T-helper 22 cell (primary cell): ENCODE measurements at places on chromosomes 5 and 9.

DNA sequence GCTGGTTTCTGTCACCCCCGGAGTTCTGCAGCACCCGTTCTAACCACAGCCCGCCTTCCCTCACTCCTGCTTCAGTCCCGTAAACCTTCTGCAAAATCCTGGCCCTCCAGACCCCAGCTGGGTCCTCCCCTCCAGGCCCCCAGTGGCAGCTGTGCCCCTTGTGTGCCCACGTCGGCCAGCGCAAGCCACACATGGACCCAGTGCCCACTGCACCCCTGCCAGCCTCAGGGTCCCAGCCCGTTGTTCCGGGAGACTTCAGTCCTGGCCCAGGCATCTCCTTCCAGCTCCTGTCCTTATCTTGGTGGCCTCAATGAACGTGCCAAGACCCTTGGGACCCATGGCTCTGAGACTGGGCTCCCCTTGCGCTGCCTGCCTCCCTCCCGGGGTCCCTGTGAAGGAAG is 43.2 kb downstream of the EXD3 start:
- no peak for DNase-seq

DNA sequence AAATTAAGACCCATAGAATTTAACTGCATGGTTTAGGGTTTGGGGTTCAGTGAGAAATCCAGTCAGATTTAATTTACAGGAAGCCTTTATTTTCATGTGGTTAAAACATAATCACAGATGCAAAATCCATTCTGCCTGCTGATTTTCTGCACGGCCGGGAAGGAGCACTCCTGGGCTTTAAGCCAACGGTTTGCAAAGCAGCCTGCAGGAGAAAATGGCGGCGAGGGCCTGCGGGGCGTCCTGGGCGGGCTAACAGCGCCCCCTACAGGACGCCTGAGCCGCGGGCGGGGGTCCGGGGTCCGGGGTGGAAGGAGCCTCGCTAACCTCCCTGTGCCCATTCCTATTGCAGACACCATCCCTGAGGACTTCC is 47.6 kb downstream of the THBS4 start:
- no peak for DNase-seq

DNA sequence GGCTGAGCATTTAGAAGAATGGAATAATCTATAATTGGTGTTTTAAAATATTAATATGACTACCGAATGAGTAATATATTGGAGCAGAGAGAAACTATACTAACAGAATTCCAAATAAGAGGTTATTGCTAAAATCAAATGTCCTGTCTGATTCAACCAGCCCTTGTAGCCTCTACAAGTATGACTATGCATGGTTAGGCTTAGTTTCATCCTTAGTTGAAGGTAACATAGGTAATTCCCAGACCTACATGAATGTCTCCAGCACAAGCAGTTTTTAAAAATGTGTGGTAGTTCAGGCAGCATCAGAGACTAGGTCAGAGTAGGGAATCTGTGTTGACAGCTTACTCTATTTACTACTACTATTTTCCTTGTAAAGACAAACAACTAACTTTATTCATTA is 51.7 kb upstream of the SLC27A6 start:
- no peak for DNase-seq

GRCh38 chr5:155651-156410 is 35.5 kb upstream of the LRRC14B start:
- DNase-seq, result no peak

GRCh38 chr5:176819476-176819875 is 9.1 kb downstream of the UNC5A start:
- no peak for DNase-seq

DNA sequence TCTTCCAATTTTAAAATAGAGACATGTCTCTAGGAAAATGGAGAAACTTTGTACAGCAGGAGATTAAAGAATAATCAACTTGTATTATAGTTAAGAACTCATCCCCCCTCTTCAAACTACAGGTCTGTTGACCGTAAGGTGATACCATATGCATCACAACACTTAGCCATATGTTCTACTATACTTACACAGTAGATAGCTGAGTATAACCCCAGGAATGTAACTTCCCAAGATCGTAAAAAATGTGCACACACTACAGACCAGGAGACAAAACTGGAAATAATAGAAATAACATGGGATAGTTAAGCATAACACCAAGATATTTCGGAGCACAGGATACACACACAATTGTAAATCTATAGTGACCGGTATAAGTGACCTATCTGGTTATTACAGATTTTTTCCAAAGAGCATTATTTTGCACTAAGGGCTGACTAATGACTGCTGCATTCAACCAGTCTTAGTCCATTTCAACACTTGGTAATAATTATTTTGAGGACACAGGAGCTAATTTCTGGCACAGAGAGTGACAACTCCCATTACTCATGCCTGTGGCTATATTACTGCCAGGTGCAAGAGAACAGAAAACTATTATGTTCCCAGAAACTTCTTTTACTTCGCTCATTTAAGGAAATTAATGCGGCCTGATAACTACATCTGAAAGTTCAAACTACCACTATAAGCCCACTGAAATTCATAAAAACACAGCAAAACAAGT is 15.4 kb upstream of the ZNF622 start:
- DNase-seq, result no peak

GRCh38 chr9:126328407-126328806 is 1.8 kb downstream of the MVB12B start:
- DNase-seq, result no peak

DNA sequence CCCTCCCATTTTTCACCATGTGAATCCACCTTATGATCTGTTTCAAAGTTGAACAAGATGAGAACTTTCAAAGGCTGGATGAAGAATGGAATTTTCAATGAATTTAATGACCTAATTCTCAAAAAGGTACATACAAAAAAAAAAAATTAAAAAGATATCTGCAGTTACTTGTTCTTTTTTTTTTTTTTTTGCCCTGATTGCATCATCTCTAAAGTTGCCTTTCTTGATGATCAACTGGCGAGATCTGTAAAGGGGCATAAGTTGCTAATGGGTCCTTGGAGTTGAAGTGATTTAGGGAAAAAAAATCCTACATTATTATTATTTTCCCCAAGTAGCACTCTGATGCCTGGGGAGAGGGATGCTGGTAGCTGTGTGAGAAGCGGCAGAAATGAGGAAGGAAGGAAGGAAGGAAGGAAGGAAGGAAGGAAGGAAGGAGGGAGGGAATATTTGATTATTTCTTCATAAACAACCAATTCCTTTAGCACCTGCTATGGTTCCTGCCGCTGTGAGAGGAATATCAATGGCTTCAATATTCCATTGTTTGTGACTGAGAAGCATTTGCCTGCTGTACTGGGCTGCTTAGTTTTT is 48.8 kb upstream of the CD180 start:
- DNase-seq, result no peak

DNA sequence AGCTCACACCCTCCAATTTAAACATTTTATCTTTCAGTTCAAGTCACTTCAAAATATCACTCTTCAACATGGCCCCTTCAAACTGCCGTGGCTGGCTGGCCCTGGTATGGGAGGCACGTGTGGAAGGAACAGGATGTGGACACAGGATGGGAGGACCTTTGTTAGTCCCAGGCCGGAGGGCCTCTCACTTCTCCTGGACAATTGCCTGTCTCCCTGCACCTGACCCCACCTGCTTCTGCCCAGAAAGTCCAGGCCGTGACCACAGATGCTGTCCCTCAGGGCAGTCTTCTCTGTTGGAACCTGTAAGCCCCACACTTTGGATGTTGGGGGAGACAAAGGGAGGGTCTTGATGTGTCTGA is 19.4 kb downstream of the AMBP start:
- DNase-seq, result no peak

DNA sequence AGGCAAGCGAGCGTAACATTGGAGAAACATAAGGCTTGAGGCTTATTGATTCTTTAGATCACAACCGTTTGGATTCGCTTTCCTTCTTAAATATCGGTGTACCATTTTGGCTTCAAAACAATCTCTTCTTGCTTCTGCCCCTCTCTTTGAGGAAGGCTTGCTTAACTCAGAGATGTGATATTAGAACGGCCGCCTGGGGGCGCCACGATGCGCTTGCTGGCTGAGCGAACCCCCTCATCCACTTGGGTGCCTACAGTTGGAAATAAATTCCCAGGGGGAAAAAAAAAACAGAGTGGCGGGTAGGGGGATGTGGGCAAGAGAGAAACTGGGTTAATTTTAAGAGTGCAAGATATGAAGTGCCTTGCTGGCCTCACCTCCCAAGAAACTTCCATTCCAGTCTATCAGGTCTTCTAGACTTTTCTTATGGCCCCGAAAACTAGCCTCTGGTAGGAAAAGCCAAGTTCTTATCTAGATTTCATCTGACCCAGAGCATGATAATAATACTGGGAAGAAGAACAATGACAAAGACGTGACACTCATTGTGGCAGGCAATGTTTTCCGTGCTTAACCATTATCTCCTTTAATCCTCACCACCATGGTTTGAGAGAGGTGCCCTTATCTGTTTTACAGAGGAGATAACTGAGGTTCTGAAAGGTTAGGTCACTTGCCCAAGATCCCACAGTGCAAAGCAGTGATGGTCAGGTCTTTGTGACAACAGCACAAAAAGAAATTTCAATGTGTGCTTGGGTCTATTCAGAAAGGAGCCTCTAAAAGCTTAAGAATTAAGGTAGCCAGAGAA is 115.8 kb downstream of the DPYSL3 start:
- DNase-seq, result no peak

GRCh38 chr5:19235101-19235584 is 752.9 kb downstream of the CDH18 start:
- DNase-seq, result no peak

GRCh38 chr5:72465601-72466563 is 41.3 kb downstream of the ZNF366 start:
- DNase-seq, result no peak

GRCh38 chr5:530001-530955 is 6.0 kb upstream of the SLC9A3 start:
- DNase-seq, result no peak

DNA sequence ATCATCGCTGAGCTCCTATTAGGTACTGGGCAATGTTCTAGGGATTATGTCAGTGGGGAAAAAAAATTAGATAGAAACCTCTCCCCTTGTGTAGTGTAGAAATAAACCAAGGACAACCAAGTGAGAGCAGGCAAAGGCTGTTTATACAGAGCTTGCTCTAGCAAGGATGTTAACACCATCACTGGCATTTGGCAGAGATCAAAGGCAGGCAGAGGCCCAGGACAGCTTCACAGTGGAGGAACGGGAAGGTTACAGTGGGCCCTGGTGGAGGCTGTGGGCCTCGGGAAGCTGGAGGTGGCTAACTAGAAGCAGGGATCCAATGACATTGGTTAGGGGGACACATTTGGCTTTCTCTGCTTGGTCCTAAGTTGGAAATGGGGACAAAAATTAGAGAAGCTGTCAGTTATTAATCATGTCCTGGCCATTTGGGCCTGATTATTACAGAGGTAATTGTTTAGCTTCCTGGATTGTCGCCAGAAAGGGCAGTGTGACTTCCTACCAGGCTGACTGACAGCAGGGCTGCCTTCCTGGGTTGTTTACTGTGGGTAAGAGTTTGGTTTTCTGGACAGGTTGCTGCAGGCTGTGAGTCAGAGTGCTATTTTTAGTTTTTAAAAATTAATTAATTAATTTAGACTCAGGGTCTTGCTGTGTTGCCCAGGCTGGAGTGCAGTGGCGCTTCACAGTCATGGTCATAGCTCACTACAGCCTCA is 259.3 kb downstream of the ROR2 start:
- DNase-seq, result no peak

GRCh38 chr5:35303152-35303551 is 72.9 kb upstream of the PRLR start:
- no peak for DNase-seq

DNA sequence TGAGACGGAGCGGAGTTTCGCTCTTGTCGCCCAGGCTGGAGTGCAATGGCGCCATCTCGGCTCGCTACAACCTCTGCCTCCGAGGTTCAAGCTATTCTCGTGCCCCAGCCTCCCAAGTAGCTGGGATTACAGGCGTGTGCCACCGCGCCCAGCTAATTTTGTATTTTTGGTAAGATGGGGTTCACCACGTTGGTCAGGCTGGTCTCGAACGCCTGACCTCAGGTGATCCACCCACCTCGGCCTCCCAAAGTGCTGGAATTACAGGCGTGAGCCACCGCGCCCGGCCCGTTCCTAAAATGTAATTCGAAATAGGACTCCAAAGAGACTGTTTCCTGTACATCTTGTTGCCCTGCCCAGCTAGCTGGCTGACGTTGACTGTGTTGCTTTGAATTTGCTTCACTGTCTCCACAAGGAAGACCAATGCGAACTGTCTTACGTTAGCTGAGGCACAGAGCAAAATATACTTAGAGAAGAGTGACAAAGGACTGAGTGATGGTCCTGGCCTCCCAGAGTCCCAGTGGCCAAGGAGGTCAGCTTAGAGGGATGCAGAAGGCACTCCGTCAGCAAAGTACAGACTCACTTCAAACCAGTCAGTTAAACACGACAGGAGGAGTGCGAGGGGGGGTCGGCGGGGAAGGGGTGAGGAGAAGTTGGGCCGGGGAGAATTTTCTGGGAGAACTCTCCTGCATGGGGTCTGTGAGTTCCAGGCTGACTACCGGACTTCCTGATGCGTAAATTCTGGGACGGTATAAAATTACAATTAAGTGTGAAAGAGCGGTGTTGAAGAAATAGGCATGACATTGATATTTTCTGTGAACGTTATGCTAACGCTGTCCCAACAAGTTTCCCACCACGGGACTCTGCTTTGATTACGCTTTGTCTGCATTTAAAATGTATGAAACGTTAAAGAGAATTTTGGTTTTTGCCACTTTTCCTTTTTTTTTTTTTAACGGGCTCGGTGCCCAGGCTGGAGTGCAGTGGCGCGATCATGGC is 6.8 kb upstream of the TRIM41 start:
- no peak for DNase-seq

GRCh38 chr9:86602715-86603114 is 248.5 kb upstream of the TUT7 start:
- DNase-seq, result no peak

GRCh38 chr5:171494452-171495121 is 75.1 kb downstream of the FGF18 start:
- DNase-seq, result no peak

- no peak for DNase-seq
Observed at GRCh38 chr9:125983681-125984080, 236.5 kb downstream of the PBX3 start.
